Sigmoid colon (tissue), 7 donors: ENCODE measurements at places on chromosomes 6 and 20. TPM values are rescaled to one million over a fixed set of nuclear protein-coding genes. Genes with fewer than 3 reads are reported as not detected.

- no peak for DNase-seq
- H3K27me3 ChIP-seq, result peaks cover 25% of the 10 kb centered on the region
- H3K36me3 ChIP-seq, result no peaks in the 10 kb centered on the region
- H3K4me1 ChIP-seq, result no peaks in the 10 kb centered on the region
Observed at GRCh38 chr6:28974505-28974904, 30.6 kb downstream of the ZNF311 start.

- H3K36me3 ChIP-seq, result no peaks in the 10 kb centered on the region
- peaks cover 4% of the 10 kb centered on the region for H3K27me3 ChIP-seq
- no peak overlapping the region for H3K27ac ChIP-seq
- no peaks in the 10 kb centered on the region for H3K4me1 ChIP-seq
- DNase-seq, result no peak
Observed at GRCh38 chr6:117072134-117072533, 193.2 kb upstream of the VGLL2 start.

DNA sequence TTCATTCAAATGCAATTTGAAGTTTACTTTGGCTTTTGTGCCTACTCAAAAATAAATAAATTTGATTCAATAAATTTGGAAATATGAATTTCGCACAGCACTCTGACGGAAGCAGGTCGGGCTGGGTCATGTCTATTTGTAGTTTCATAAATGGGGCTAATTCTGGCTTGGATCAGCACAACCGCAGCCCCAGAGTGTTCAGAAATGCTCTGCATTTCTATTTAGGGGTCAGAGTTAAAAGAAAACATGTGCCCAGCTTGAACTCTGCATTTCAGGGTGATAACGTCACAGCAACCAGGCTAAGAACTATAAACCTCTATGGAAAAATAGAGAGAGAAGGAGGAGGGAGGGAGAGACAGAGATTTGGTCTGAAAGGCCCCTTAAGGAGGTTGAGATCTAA, 480.9 kb upstream of the NOX3 start:
- no peaks in the 10 kb centered on the region for H3K27me3 ChIP-seq
- H3K27ac ChIP-seq, result no peak overlapping the region
- no peak for DNase-seq
- H3K4me3 ChIP-seq, result no peak overlapping the region
- H3K4me1 ChIP-seq, result peaks cover 8% of the 10 kb centered on the region
- H3K36me3 ChIP-seq, result no peaks in the 10 kb centered on the region

Gene RAD21L1
- not detected for total RNA-seq

DNA sequence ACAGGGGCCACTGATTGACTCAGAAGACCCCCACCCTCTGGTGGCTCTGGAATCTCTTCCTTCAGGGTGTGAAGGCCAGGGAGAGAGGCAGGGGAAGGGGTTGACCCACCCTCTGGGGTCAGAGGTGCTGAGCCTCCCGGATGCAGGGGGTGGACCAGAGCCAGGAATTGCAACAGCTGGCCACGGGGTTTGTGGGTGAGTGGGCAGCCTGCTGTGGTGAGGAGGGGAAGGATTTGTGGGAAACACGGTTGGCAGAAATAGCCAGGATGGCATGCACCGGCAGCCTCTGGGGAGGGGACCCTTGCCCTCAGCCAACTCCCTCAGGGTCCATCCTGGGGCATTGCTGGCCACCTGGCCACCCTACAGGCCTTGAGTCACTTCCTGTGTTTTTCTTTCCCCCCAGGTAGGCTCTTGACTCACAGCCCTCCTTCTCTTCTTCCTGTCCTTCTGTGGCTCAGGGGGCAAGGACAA, 92.8 kb downstream of the MRPL14 start:
- no peak overlapping the region for H3K4me3 ChIP-seq
- H3K4me1 ChIP-seq, result no peaks in the 10 kb centered on the region
- DNase-seq, result peak; percentile 61
- no peaks in the 10 kb centered on the region for H3K36me3 ChIP-seq

DNA sequence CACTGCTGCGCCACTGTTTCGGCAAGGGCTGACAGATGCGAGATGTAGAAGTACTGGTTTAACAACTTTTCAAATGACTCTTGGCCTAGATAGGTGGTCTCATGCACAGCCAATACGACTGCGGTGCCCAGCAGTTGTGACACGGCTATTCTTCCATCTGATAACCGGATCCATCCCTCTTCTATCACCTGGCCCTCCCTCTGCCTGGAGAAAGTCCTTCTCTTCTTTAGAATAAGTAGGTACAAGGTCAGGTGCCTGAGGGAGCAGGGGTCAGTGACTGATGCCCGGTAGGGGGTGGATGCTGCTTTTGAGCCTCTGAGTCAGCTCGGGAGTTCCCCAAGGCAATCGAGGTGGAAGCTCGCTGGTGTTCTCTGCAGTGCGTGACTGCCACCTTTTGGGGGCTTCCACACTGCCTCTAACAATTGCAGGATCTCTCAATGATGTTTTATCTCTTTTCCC, 166.8 kb upstream of the GRIK2 start:
- DNase-seq, result no peak
- no peaks in the 10 kb centered on the region for H3K36me3 ChIP-seq
- no peaks in the 10 kb centered on the region for H3K27me3 ChIP-seq
- H3K4me3 ChIP-seq, result no peak overlapping the region

GRCh38 chr6:163573503-163574179, 159.1 kb downstream of the QKI start:
- no peaks in the 10 kb centered on the region for H3K27me3 ChIP-seq
- H3K4me1 ChIP-seq, result peaks cover 9% of the 10 kb centered on the region
- no peak overlapping the region for H3K27ac ChIP-seq
- no peaks in the 10 kb centered on the region for H3K36me3 ChIP-seq
- no peak overlapping the region for H3K4me3 ChIP-seq
